T-helper 2 cell (primary cell): ENCODE measurements at places on chromosomes 16 and 17.
A peak's percentile ranks its signal among the peaks of the same experiment; 100 is the strongest.

GRCh38 chr16:85935974-85936760, 37.2 kb downstream of the IRF8 start:
- DNase-seq, result no peak

- DNase-seq, result no peak
These were observed 5.6 kb downstream of the STX4 start for GRCh38 chr16:31038993-31039392.

DNA sequence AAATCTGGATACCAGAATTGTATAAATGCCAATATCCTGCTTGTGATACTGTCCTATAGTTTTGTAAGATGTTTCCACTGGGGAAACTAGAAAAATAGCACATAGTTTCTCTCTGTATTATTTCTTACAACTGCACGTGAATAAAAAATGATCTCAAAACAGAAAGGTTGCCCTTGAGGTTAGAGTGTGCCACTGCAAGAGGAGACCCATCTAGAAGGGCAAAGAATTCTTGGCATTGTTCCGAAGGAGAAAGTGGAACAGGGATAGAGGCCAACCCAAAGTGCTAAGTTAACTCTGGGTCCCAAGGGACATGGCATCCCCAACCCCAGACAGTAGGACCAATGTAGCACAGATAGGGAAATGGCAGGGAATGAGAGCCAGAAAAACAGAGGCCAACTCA, 477.5 kb upstream of the HSBP1 start:
- no peak for DNase-seq

GRCh38 chr17:42193216-42193968, 902 bp downstream of the GHDC start:
- DNase-seq, result no peak

DNA sequence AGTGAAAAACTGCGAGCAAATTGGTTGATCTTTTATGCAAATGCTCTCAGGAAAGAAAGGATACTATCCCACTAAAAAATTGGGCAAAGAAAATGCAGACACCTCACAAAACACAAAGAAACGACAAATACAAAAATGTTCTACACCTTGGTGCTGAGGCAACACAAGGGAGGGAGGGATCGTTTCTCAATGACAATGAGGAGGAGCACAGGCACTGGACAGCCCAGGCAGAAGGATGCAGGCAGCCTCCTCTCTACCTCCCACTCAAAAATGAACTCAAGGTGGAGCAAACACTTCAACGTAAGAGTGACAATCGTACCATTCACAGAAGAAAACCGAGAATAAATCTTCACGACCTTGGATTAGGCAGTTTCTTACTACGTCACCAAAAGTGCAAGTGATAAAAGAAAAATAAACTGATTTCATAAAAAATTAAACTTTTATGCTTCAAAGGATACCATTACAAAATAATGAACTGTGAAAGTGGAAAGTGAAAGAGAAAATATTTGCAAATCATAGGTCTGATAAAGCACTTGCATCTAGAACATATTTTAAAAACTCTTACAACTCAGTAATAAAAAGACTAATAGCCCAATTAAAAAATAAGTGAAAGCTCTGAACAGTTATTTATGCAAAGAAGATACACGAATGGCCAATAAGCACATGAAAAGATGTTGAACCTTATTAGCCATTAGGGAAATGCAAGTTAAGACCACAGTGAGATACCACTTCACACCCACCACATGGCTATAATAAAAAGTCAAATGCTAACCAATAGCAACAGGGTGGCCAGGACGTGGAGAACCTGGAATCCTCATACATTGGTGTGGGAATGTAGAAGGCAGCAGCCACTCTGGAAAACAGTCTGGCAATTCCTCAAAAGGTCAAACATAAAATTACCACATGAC, 80.8 kb upstream of the TRAP1 start:
- peak; percentile 39 for DNase-seq

- no peak for DNase-seq
These were observed 22.1 kb downstream of the NT5M start for GRCh38 chr17:17325228-17325627.

DNA sequence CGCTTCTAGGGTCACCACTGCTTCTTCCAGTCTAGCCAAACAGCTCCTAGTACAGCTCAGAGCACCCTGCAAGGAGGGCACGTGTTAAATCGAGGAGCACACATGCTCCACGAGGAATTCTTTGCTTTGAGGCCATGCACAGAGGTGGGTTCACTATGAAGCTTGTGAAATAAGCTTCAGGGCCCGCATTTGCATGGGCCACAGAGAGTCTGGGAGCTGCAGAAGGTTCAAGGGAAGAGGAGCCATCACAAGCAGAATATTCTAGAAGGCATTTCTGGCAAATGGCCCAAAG, 55.3 kb downstream of the MYH13 start:
- DNase-seq, result no peak

DNA sequence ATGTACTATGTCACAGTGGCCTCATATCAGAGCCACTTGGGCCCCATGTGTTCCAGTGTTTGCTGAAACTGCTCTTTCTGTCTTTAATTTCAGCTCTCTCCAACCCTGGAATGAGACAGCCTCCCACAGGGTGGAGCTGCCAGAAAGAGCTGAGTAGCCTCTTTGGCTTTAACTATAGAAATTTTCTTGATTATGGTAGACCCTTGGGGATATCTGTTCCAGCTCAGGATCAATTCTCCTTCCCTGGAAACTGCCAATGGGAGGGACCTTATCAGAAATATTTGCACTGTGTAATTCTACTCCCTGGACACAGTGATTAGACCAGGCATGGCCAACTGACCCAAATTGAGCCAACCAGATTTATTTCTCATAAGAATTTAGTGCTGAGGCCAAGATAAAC, 39.0 kb upstream of the KDM8 start:
- no peak for DNase-seq

DNA sequence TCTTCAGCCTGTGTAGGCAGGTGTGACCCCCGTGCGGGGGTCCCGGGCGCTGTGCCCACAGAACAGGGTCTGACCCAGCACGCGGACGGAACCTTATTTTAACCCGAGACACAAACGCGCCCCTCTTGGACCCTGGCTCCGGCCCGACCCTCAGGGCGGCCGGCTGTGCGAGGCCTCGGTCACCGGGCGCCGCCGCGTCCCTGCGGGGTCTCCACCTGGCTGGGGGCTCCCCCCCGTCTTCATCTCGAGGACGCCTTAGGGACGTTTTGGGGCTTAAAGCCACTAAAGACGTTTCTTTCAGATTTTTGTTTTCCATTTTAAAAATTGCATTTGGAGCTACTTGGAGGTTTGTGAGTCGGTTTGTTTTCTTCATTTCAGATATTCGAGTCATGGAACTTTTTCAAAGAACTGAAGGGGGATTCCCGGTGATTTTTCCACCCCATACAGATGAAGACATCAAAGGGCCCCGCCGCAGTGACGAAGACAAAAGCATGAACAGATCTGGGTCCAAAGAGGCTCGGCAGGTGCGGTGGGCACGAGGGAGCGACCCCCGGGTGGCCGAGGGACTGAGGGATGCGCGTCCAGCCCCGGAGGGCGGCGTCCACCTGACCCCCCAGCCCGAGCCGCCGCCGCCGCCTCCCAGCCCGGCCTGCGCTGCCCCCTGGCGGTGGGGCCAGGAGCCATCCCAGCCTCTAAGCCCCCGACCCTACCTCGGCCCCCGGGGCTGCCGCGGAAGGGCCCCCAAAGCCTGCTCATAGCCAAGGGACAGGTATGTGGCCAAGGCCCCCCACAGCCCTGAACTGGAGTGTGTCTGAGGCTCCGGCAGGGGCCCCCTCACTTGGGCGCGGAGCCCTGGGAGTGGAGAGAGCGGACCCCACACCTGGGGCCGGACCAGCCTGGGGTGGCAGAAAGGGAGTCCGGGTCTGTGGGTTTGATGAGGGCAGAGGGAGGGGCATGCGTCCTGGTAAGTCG, 3.8 kb upstream of the CD7 start:
- DNase-seq, result peak; percentile 66

DNA sequence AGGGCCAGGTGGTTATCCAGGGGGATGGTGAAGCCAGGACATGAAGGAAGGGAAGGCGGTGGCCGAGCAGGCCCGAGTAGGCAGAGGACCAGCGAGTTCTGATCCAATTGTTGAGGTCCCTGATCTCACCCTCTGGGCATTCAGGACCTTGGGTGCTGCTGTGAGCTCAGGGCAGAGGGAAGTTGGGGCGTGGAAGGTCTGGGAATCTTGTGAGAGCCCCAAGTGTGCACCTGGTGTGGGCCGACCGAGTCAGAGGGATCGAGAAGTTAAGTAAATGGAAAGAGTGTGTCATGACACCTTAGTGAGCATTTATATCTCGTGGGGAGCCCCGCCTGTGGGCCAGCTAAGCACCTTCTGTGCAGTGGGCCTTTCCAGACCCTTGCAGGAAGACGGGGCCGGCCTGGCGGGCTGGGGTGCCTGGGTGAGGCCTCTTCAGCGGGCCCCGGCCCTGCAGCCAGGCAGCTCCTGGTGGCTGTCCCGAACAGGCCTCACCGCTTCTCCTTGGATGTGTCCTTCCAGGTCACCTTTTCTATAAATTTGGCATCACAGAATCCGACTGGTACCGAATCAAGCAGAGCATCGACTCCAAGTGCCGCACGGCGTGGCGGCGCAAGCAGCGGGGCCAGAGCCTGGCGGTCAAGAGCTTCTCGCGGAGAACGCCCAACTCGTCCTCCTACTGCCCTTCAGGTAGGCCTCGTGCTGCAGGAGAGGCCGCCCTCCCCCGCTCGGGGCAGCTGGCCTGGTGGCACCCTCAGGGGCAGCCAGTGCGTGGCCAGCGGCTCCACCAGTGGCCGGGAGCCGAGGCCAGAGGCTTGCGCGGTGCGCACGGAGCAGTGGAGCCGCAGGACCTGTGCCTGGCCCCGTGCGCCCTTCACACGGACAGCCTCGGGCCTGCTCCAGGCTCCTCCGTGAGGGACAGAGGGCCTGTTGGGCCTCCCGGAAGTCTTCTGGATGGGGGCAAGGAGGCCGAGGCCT, 76.0 kb downstream of the BANP start:
- DNase-seq, result no peak

- no peak for DNase-seq
These were observed 7.0 kb upstream of the NAGLU start for GRCh38 chr17:42529061-42529460.
